ENCODE measurements at places on chromosomes 5 and 9. TPM values are rescaled to one million over a fixed set of nuclear protein-coding genes. Genes with fewer than 3 reads are reported as not detected.

The KIF24 gene
- 11.4 TPM for total RNA-seq

The EPB41L4A gene
- 1.0 TPM for total RNA-seq

The PLPPR1 gene
- not detected for total RNA-seq

The RASGRF2 gene
- total RNA-seq: 11.6 TPM

The PCDH1 gene
- total RNA-seq: not detected

DNA sequence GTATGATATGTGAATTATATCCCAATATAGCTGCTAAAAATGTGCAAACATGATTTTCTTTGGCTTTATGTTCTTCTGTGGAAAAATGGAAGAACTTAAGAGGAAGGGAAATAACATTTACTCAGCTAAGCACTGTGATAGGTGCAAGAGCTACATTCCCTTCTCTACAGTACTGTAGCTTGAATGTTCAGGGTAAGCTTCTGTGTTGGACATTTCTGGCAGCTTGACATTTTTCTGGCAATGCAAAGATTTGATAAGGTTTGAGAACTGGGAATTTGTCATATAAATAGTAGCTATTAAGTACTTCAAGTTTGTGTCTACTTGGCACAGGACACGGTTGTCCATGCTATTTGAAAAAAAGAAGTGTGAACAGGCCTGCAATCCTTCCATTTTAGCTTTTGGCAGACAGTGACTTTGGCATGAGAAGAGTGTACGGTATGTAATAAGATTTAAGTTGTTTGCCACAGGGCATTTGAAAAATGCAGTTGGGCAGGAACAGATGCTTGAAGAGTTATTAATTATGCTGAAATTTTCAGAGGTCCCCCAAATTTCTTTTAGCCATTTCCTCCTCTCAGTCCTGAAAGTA is 77.6 kb downstream of the KIF4B start:
- peaks cover 6% of the 10 kb centered on the region for H3K27me3 ChIP-seq
- no peak overlapping the region for H3K27ac ChIP-seq
- H3K4me1 ChIP-seq: no peaks in the 10 kb centered on the region
- no peak for DNase-seq
- no peak overlapping the region for H3K4me3 ChIP-seq
- H3K36me3 ChIP-seq: no peaks in the 10 kb centered on the region

DNA sequence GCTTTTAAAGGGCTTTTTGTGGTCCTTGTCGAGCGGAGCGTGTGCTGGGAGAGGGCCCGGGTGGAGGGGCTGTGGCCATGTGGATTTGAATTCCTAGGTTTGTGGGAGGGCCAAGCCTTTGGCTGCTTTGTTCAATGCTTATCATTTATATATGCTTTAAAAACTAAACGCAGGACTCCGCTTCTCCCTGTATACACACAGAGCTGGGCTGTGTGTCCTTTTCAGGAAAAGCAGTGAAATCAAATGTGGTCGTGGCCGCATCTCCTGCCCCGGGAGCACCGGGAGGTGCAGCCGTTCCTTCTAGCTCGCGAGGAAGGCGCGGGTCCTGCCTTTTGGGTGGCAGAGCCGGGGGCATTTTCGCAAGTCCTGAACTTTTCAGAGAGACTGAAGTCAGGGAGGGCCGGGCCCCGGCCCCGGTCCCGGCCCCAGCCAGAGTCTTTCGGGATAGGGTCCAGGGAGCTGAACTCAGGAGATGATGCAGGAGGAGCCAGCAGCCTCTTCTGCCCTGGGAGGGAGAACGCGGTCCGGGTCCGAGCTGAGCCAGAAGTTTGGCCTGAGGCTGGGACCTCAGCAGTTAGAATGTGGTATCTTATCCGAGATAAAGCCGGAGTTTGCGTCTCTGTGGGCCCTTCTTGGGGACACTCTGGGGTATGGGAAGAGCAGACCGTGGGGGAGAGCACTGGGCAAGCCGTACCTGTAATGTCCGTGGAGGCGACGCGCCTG is 158.8 kb downstream of the C9orf152 start:
- H3K4me3 ChIP-seq: peak overlapping the region; percentile 90
- H3K36me3 ChIP-seq: peaks cover 15% of the 10 kb centered on the region
- peaks cover 15% of the 10 kb centered on the region for H3K27me3 ChIP-seq
- peak overlapping the region; percentile 64 for H3K27ac ChIP-seq
- DNase-seq: peak; percentile 22
- H3K4me1 ChIP-seq: peaks cover 49% of the 10 kb centered on the region

DNA sequence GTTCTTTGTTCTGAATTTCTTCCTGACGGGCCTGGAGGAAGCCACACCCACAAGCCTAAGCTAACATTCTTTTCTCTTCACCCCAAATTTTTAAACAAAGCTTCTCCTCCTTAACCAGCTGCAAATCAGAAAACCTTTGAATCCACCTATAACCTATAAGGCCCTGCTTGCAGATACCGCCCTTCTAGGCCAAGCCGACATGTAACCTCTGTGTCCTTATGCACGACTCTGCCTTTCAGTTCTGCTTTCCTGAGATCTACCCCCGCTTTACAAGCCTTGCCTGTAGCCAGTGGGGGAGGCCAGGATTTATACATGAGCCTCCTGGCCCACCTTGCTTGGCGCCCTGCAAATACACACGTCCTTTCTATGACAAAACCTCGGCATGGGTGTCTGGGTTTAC is 19.3 kb downstream of the BRD9 start:
- no peak for DNase-seq
- no peak overlapping the region for H3K4me3 ChIP-seq
- H3K4me1 ChIP-seq: no peaks in the 10 kb centered on the region
- peaks cover 77% of the 10 kb centered on the region for H3K36me3 ChIP-seq

DNA sequence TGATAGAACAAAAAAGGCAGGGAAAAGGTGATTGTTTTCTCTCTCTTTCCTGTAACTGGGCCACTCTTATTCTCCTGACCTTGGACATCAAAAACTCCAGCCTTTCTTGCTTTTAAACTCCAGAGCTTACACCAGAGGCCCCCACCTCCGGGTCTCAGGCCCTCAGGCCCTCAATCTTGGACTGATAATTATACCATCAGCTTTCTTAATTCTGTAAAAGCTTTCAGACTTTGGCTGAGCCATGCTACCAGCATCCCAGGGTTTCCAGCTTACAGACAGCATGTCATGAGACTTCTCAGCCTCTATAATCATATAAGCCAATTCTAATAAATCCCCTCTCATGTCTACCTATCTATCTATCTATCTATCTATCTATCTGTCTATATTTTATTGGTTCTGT is 137.7 kb downstream of the SNX18 start:
- peaks cover 18% of the 10 kb centered on the region for H3K4me1 ChIP-seq
- H3K27ac ChIP-seq: no peak overlapping the region
- no peak for DNase-seq
- no peaks in the 10 kb centered on the region for H3K36me3 ChIP-seq
- no peaks in the 10 kb centered on the region for H3K27me3 ChIP-seq

DNA sequence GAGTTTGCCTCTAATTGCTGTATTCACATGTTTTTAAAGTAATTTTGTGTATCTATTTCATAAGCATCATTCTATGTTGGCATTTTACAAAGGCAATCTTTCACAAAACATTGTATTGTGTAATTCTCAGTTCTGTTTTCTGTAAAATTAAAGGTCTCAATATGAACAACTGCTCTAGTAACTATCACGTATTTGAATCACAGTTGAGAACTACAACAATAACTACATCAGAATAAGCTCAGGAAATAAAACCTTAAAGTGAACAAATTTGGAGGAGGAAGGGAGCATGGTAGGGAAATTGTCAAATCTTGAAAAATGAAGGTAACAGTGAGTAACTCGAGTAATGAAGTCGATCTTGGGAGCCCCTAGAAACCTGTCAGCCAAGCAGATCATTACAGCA is 22.5 kb upstream of the CAMK4 start:
- H3K27ac ChIP-seq: no peak overlapping the region
- peaks cover 4% of the 10 kb centered on the region for H3K4me1 ChIP-seq
- no peak for DNase-seq
- no peaks in the 10 kb centered on the region for H3K27me3 ChIP-seq

GRCh38 chr9:70413799-70414775 is at the start of gene KLF9:
TSS of gene KLF9 (minus strand) at chr9:70414657. CDS start at chr9:70413363, 1,294 bp downstream.
- peak within 1 kb of the TSS; percentile 99 for H3K27ac ChIP-seq
- peak within 1 kb of the TSS; percentile 93 for H3K4me3 ChIP-seq
- no peaks in the 10 kb centered on the region for H3K36me3 ChIP-seq

GRCh38 chr9:89457376-89457855 is 40.5 kb downstream of the SEMA4D start:
- H3K27me3 ChIP-seq: no peaks in the 10 kb centered on the region
- H3K27ac ChIP-seq: peak overlapping the region; percentile 96

DNA sequence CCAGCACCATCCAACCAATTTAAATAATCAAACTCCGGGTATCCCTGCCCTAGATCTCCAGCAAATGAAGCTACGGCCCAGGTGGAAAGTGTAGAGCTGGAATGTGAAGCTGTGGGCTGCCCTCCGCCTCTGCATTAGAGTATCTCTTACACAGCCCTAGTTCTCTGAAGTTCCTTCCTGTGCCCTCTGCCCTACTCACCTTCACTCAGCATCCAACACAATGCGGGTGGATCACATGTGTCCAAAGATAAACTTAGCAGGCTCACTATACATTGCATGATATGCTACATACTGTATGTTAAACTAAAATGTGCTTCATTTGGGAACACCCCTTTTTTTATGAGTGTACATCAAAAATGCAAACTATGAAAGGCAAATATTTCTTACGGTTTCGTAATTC is 70.0 kb upstream of the RAD23B start:
- no peak overlapping the region for H3K4me3 ChIP-seq
- peak overlapping the region; percentile 39 for H3K27ac ChIP-seq
- H3K4me1 ChIP-seq: peaks cover 18% of the 10 kb centered on the region
- H3K36me3 ChIP-seq: no peaks in the 10 kb centered on the region
- no peak for DNase-seq

DNA sequence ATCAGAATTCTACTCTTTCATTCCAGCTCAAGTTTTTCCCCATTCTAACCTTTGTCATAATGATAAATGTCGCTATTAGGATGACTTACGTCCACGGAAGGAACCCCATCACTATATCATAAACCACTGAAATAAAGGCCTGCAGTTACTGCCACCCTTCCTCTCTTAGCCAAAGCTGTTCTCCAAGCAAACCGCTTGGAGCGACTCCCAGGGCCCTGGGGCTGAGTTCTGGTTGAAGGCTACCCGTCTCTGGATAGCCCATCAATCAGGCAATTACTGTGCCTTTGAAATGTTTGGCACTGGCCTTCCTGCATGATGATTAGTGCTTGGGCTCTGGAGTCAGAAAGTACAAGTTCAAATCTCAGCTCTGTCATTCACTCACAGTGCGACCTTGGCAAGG is 386.0 kb downstream of the SPOCK1 start:
- H3K27me3 ChIP-seq: no peaks in the 10 kb centered on the region
- no peaks in the 10 kb centered on the region for H3K36me3 ChIP-seq
- DNase-seq: no peak
- H3K4me1 ChIP-seq: peaks cover 4% of the 10 kb centered on the region

- H3K4me1 ChIP-seq: no peaks in the 10 kb centered on the region
- no peaks in the 10 kb centered on the region for H3K36me3 ChIP-seq
- H3K4me3 ChIP-seq: no peak overlapping the region
- no peak overlapping the region for H3K27ac ChIP-seq
These were observed 849.6 kb upstream of the DMAC1 start for GRCh38 chr9:8649160-8649559.

DNA sequence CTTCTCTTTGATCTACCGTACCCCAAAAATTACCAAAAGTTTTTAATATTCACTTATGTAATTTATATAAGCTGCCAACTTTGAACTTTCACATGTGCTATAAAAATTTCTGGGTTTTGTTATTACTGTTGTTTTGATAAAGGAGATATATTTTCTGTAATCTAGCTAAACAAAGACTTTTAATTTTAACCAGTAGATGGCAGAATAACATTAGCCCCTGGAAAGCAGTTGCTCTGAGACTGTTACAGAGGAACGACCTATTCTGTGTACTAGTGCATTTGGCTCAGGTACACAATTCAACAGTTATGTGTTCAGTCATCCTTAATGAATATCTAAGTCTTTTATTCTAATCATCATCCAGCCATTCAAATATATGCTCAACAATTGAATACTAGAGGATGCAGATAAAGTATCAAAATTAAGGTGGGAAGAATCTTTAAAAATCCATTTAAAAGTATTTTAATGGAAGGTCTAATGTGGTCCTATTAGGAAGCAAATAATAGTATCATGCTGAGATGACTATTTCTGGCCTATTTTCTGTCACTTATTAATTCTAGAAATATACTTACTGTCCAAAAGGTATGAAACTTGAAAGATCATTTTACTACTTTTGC is 8.6 kb downstream of the KLHL9 start:
- DNase-seq: no peak
- H3K4me1 ChIP-seq: peaks cover 37% of the 10 kb centered on the region
- H3K27me3 ChIP-seq: no peaks in the 10 kb centered on the region

DNA sequence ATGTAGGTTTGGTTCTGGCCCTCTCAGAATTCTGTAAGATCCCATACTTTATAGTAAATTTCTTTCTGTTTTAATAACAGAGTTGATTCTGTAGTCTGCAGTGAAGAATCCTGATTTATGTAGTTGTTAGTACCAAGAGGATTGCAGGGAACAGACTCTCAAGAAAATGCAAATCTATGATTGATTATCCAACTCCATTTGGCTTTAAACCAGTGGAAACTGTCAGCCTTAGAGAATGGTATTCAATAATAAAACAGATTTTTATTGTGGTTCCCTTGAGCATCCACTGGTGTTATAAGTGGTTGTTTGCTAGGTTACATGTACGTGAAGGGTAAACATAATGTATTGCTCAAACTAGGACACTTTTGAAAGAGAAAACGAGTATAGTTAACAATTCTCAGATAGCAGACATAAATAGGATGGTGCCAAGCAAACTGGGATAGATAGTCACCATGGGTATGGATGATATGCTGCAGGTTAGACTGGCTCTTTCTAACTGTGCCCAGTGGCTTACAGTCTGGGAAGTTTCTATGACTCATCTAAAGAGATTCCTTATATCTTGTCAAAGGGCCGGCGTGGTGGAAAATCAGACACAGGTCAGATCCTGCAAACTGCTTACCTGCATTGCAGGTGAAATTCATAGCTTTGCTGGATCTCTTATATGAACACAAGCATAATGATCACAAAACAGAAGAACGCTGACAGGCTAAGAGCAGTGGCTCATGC is 41.7 kb upstream of the RPS23 start:
- no peaks in the 10 kb centered on the region for H3K36me3 ChIP-seq
- DNase-seq: no peak
- no peak overlapping the region for H3K4me3 ChIP-seq
- peaks cover 3% of the 10 kb centered on the region for H3K4me1 ChIP-seq
- peaks cover 19% of the 10 kb centered on the region for H3K27me3 ChIP-seq

DNA sequence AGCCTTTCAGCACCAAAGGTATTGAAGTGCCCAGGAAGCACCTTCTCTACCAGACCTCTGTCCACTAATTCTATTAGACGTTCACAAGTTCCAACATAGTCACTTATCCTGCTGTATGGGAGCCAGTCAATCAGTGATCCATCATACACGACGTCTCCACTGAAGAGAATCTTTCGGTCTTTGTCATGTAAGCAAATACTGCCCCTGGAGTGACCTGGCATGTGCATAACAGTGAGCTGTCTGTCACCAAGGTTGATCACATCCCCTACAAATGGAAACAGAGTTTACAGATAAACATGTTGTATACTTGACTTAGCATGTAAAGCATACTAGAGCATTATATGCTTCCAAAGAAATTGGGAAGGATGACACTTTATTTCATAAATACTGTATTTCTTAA is 13.3 kb downstream of the MBLAC2 start:
- no peak for DNase-seq
- no peak overlapping the region for H3K27ac ChIP-seq
- H3K4me3 ChIP-seq: no peak overlapping the region
- no peaks in the 10 kb centered on the region for H3K4me1 ChIP-seq
- H3K27me3 ChIP-seq: no peaks in the 10 kb centered on the region
- peaks cover 2% of the 10 kb centered on the region for H3K36me3 ChIP-seq

Data from activated CD8-positive, alpha-beta T cell treated with anti-CD3 and anti-CD28 coated beads, Interleukin-2, amount 10 ng/mL, durations not matched to agents 7 days and 5 days (primary cell).